Omental fat pad (tissue), 4 donors: ENCODE measurements at places on chromosomes 3 and 15.

DNA sequence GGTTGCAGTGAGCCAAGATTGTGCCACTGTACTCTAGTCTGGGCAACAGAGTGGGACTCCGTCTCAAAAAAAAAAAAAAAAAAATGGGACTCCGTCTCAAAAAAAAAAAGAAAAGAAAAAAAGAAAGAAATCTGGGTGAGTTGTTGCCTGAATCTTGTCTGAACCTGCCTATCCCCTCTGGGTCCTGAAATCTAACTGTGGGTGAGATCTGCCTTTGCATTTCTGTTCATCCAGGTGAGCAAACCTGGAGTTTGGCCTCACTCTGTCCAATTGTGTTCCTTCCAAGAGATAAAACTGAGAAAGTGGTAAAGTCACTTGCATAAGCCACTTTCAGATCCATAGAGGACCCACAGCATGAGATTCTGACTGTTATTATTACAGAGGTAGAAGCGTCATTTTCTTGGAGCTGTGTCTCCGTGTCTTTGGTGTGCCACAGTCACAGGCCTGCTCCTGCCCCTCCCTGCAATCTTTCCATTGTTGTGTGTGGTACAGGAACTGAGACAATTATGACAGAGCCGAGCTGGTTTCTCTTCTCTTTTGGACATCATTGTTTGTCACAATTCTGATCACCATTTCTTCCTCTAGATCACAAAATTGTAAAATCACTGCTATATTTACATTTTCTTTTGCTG, 235.9 kb downstream of the LPP start:
- DNase-seq: no peak

DNA sequence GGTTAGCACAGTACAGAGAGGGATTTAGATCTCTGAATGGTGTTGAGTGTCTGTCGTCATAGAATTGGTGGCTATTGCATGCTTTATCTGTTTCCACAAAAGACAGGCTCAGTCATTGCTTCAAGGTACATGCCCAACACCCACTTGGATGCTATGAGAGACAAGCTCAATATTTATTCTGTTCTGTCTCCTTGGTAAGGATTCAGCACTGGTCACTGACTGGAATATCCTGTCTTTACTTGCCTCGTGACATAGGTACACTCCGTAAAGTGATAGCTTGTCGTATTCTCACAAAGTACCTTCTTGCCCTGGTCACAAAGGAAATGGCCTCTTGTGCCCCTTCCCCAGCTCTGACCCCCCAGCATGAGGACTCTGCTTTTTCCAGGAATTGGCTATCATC, 72.8 kb upstream of the CTNNB1 start:
- DNase-seq: no peak

DNA sequence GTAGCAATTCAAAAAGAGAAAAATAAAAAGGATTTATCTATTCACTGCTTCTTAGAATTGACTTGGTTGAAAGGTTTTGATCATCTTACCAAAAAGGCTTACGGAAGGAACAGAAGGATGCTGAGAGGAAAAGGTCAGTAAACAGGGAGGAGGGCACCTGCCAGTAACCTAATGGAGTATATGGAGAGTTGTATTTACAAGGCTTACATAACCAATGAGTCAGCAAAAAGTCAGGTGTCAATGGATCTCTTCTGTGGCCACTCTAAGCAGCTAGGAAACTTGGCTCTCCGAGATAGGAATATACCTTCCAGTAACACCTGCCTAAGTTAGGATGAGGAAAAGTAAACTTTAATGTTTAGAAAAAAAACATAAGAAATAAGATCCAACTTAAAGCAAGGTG, 80.5 kb upstream of the PLXND1 start:
- no peak for DNase-seq

GRCh38 chr15:64460206-64460723, at the start of gene ZNF609:
Gene ZNF609, plus strand, starts transcription at chr15:64460578. Its CDS starts 38,842 bp downstream, at chr15:64499420.
- peak; percentile 91 for DNase-seq

DNA sequence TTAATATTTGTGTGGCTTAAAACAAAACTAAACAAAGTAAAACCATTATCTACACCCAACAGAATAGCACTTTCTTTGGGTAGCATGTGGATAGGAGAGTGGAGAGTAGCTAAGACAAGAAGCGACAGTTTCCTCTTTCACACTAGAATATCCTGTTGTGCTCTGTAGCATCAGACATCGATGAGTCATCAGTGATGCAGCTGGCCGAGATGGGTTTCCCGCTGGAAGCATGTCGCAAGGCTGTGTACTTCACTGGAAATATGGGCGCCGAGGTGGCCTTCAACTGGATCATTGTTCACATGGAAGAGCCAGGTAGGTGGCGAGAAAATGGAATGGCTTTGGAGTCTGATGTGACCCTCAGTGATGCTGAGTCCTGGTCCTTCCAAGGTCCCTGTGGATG, 108.1 kb downstream of the USP13 start:
- no peak for DNase-seq

- no peak for DNase-seq
Measured at GRCh38 chr3:87191175-87191574, 35.9 kb upstream of the CHMP2B start.

DNA sequence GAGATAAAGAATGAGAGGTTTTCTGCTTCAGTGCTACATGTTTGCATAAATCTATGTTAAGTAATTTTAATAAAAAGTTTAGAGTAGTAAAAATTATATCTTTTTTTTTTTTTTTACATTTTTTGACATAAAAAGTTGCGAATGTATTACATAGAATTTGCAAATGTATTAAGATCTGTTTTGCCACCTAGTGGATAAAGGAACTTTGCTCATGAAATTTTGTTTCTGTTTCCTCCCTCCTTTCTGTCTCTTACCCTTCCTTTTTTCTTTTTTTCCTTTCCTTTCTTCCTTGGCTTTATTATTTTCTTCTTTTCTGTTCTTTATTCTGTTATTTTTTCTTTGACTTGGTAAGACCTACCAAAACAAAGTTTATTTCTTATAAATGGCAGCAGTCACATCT, 58.5 kb upstream of the UTS2B start:
- DNase-seq: no peak

DNA sequence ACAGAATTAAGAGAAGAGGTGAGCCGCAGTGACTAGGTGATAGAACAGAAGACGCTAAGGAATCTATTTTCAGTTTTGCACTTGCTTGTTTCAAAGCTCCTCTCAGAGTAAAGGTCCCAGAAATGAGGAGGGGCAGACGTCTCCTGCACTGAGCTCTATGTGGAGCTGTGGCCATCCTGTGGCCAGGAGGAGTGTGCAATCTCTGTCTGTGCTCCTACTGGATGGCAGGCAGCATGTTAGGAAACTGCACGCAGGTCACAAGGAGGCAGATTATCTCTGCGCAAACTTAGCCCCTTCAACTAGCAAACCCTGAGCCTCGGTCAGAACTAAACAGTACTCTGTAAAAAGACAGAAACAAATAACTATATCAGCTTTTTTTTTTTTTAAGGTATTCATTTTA, 31.1 kb upstream of the PPIB start:
- no peak for DNase-seq

DNA sequence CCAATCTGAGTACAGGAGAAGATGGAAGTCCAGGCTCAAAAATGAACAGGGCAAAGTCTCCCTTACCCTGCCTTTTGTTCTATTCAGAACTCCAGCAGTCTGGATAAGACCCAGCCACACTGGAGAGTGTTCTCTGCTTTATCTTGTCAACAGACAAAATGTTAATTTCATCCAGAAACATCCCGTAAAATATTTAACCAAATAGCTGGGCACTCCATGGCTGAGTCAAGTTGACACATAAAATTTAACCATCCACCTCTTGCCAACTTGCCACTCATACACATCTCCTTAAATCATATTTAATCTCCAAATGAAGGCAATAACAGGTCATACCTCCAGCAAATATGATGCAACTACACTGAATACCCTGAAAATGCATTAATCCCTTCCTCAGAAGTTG, 33.6 kb downstream of the MKRN3 start:
- DNase-seq: no peak

DNA sequence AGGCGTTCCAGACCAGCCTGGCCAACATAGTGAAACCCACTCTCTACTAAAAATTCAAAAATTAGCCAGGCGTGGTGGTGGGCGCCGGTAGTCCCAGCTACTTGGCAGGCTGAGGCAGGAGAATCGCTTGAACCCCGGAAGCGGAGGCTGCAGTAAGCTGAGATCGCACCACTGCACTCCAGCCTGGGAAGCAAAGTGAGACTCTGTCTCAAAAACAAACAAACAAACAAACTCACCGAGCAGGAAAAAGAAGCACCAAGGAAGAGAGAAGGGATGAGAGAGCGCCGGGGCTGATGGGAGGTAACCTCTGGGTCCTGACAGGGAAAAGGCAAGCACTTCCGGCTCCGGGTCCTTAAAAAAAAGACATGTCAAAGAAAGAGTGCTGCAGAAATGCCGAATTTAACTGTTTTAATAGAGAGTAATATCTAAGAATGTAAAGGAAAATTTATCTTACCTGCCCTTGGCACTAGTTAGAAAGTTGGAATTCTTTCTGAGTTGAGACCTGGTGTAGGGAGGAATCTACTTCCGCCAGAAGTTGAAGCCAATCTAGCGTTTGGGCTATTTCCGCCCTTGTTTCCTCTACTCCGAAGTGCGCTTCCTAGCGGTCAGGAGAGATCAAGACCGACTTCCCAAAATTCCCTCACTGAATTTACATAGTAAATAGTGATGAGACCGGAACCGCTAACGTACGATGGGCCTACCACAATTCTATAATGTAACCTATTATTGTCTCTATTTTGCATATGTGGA, 29.1 kb downstream of the EFCAB12 start:
- peak; percentile 60 for DNase-seq

GRCh38 chr15:63246691-63247469, 30.5 kb upstream of the APH1B start:
- DNase-seq: no peak

GRCh38 chr3:42581400-42581708, 413 bp downstream of the SEC22C start:
- DNase-seq: no peak

GRCh38 chr15:100588638-100589242, 13.2 kb downstream of the LINS1 start:
- no peak for DNase-seq

GRCh38 chr15:56168394-56168793, 75.3 kb downstream of the RFX7 start:
- DNase-seq: no peak

DNA sequence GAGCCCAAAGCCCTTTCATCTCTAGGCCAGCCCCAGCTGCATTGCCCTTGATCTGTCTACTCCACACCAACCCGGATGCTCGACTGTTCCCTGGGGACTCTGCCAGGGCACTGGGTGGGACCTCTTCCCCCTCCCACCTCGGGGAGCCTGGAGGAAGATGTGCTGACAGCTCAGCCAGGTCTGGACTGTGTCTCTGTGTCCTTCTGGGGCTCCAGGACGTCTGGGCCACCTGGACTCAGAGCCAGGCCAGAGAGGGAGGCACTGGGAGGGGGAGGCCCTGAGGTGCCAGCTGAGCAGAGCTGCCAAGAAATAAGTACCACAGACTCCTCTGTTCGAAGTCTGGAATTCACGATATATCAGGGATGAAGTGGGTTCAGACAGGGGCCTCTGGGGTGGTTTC, 5.8 kb upstream of the HCN4 start:
- DNase-seq: no peak

- DNase-seq: peak; percentile 62
Measured at GRCh38 chr3:125990253-125990970, 21.4 kb downstream of the ROPN1B start.

DNA sequence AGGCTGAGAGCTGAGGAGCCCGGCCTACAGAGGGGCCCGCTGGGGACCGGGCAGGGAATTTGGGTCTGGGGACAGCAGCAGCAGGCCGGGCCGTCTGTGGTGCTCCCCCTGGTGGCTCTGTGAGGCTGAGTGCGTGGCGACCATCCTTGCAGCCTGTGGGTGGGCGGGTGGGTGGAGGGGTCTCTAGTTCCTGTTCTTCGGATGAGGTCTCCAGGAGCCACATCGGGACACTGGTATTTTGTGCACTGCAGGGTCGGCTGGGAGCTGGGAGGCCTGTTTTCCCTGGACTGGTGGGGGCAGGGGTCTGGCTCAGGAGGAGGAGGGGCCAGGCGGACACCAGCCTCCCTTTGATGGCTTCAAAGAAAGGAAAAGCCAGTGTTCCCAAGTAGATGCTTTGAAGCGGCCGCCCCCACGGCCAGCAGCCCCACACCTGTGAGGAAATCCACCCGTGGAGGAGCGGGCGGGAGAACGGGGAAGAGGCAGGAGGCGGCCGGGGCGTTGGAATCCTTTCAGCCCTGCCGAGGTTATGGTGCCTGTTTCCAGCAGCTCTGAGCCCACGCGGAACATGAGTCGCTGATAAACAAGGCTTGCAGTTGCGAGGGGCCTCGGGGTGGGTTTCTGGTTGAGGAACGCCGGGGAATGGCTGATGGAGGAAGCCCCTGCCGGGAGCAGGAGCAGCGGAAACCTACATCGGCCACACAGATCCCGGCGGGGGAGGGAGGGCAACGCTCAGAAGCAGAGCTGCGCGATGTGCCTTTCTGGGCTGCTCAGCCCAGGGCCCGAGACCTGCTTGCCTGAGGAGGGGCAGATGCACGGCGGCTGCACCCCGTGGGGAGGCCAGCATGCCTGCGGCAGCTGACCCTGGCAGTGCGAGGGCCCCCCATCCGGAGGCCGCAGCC, 154.3 kb downstream of the NSMCE3 start:
- no peak for DNase-seq

DNA sequence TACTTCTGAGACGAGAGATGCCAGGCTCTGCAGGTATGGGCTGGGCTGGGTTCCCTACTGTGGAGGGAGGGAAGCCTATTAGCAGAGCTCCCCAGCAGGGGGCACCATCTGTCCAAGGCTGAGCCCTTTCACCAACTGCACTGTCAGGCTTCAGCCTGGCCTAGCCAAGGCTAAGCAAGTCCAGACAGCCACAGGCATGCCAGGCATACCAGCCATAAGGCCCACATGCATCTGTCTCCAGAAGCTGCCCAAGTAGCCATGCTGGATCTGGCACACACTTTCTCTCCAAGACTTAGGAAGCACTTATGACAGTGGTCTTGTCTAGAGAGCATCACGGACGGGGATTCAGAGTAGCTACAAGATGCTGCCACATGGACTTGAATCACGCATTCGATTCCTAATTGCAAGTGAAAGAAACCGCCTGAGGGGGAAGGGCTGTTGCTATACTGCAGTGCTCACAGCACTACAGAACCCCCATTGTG, 28.3 kb downstream of the RUVBL1 start:
- peak; percentile 82 for DNase-seq

GRCh38 chr3:187063286-187064121, 75.8 kb downstream of the RPL39L start:
- no peak for DNase-seq

- DNase-seq: no peak
Measured at GRCh38 chr3:11529281-11529680, 114.4 kb downstream of the VGLL4 start.

- no peak for DNase-seq
Measured at GRCh38 chr15:42621386-42621785, 46.0 kb downstream of the STARD9 start.

- DNase-seq: no peak
Measured at GRCh38 chr3:126925411-126926171, 57.3 kb upstream of the PLXNA1 start.

GRCh38 chr3:136311968-136312367, 61.8 kb downstream of the PCCB start:
- DNase-seq: no peak

GRCh38 chr3:25558121-25558520, 106.6 kb downstream of the TOP2B start:
- DNase-seq: no peak

GRCh38 chr3:111080413-111080812, 8.8 kb downstream of the NECTIN3 start:
- no peak for DNase-seq
